ENCODE measurements at places on chromosomes 12 and 14.

DNA sequence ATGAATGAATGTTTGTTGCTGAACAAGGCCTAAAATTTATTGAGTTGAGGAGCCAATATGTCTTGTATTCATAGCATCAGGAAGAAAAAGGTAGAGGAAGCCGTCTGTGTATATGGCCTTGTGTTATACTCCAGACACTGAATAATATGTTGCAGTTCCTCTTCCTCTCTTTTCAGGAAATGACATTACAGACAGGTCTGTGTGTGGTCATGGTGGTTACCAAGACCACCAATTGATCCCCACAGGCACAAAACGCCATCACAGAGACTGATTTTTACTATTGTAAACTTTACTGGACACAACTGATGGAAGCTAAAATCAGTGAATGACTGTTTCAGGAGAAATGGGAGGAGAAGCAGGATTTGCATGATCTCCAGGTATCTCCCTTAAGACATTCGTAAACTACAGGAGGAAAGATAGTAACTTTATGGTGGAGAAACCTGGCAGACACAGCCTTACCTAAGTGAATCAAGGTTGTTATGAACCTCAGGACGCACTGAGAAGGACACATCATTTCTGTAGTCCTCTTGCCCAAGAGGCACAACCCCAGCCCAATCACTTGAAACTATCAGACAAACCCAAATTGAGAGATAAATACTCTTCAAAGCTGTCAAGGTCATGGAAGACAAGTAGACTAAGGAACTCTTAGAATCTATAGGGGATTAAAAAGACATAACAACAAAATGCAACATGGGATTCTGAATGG, 334.1 kb upstream of the RGS6 start:
- DNase-seq: no peak

- no peak for DNase-seq
Observed at GRCh38 chr12:45200491-45201043, 15.3 kb upstream of the ANO6 start.

DNA sequence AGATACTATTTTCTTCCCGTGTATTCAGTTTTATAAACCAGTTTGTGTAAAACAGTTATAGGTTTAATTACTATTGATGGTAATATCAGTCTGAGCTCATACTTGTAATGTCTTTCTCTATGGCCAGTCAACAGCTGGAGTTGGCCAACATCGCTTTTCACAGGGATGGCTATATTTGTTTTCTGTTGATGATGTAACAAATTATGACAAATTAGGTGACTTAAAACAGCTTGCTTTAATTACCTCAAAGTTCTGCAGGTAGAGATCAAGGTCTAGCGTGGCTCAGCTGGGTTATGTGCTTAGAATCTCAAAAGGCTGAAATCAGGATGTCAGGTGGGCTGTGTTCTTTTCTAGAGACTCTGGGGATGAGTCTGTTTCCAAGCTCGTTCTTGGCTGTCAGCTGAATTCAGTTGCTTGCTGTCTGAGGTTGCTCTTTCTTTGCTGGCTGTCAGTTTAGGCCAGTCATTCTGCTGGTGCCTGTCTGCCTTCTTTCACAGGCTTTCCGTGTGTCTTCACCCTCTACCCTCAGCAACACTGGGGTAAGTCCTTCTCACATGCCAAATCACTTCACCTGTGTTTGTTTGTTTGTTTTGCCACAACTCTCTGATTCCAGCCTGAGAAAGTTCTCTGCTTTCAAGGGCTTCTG, 370.2 kb upstream of the E2F7 start:
- DNase-seq: no peak

GRCh38 chr14:104099096-104100041, 13.9 kb downstream of the ASPG start:
- DNase-seq: no peak

- DNase-seq: peak; percentile 66
Observed at GRCh38 chr12:53097207-53097563, 282 bp upstream of the IGFBP6 start.

DNA sequence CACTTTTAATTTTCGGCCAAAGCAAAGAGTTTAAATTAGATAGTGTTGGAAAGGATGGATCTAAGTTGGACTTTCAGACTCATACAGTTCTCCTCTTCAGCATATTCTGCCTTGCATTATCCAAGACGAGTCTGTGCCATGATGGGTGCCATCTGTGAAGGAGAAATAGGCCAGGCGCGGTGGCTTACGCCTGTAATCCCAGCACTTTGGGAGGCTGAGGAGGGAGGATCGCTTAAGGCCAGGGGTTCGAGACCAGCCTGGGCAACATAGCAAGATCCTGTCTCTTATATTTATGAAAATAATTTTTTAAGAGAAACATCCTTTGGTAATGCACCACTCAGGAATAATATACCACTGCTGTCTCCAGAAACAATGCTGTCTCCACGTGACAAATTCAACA, 6.5 kb downstream of the AK7 start:
- no peak for DNase-seq

DNA sequence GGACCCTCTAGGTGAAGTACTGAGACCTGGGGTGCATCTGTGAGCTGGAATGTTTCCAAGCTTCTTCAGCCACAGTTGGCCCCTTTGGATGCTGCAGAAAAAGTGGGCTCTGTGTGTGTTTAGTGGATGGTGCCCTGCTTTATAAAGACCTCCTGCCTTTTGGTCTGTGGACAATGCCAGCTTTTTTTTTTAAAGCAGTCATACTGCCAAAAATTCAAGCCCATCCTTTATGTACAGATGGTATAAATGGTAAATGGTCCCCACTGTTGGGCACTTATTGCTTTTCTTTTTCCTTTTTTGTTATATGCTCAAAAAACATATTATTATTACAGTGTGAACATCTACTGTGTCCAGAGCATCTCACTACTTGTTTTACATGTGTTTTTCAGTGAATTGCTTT, 81.1 kb downstream of the SMOC1 start:
- DNase-seq: no peak

GRCh38 chr12:94149119-94149780, 873 bp downstream of the PLXNC1 start:
- DNase-seq: peak; percentile 75

- DNase-seq: peak; percentile 32
Observed at GRCh38 chr14:37116933-37117849, 55.2 kb downstream of the SLC25A21 start.

- no peak for DNase-seq
Observed at GRCh38 chr14:78130356-78130755, 39.8 kb upstream of the NRXN3 start.

GRCh38 chr12:92502417-92503028, 200.3 kb upstream of the PLEKHG7 start:
- DNase-seq: no peak

DNA sequence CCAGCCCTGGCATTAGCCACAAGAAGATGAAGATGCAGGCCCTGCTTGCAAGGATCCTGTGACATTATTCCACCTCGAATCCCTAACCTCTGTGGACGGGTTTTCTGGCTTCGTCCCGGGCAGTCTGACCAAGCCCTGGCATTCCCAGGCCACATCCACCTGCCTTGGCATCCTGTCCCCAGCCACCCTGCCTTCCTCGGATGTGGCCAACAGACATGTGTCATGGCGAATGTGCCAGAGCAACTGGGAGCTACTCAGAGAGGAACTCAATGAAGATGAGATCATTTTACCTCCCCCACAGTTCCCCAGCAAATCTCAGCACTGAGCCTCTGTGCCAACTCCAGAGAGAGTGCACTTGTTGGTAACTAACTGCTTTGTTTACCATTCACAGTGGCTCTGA, 33.5 kb upstream of the KCNA5 start:
- no peak for DNase-seq

GRCh38 chr14:30980980-30981379, 44.5 kb upstream of the AP4S1 start:
- no peak for DNase-seq

DNA sequence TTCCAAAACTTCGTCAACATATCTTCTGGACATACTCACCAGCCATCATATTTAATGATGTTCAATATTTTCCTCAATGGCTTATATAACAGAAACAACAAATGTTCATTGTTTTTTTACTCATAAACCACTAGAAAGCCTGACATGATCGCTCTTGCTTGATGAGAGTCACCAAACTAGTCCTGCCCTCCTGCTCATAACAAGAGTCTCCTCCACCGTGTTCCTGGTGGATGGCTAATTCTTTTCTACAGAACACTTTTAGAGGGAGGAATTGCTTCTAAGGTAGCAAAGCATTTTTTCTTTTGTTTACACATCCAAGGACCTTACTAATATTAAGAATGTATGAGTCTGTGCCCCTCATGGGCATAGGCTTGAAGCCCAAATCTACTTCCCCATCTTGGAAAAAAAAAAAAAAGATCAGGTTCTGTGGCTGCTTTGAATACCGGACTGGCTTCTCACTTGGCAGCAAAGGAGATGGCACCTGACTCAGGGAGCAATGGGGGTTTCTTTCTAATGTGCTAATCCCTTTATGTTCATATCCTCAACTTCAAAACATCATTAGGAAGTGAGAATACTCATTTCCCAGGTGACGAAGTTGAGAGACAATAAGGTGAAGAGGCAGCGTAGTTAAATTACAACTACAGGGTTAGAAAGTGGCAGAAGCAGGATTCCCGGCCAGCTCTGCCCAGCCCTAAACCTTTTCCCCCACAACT, 188.8 kb downstream of the EPS8 start:
- DNase-seq: no peak

- no peak for DNase-seq
Observed at GRCh38 chr12:113240395-113240794, 19.1 kb downstream of the TPCN1 start.

DNA sequence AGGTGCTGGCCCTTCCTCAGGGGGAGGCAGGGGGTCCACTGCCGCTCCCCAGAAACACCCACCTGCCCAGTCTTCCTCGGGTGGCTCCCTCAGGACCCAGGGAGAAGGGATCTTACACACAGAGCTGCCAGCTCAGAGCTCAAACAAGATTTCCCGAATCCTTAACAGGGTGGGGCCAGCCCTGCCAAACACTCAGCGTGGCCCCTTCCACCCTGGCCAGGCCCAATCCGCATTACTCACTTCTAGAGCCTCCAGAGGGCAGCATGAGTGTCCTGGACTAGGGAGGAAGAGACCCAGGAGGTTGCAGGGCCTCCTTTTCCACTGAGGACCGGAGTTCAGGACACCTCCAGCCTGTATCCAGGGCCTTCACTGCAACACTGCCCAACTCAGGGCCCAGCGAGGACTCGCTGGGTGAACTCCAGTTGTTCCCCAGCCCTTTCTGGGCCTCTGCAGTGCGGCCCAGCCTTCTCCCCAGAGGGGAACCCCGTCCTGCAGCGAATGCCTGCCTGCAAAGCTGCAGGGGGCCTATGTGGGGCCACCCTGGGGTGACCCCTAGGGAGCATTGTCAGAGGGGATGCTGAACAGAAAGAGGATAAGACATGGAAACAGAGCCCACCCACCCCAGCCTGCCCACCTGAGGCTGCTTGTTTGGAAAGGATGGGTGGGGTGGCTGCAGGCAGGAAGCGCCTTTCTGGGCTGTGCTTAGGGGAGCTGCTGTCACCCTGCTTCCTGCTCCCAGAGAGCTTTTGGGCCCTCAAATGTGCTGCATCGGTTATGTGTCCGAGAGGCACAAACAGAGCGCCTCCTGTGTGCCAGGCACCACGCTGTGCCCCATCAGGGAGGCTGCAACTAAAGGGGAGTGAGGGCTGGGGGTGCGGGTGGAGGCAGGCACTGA, 43.8 kb downstream of the CCNK start:
- peak; percentile 65 for DNase-seq

DNA sequence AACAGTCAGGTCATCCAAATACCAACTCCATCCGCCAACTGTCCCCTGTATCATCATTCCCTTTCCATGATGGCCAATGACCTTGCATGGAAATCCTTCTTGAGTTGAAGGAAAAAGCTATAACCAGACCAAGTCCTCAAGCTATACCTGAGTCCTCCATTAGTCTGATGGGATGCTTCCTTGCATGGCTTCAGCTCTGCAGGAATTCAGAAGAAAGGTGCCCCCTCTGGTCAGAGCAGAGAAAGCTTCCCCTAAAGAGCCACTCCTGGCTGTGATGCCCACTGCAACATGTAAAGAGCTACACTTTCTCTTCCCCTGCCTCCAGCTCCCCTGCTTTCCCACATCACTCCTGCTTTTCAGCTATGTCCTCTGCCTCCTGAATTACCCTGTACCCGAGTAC, 43.1 kb upstream of the FKBP4 start:
- peak; percentile 73 for DNase-seq

DNA sequence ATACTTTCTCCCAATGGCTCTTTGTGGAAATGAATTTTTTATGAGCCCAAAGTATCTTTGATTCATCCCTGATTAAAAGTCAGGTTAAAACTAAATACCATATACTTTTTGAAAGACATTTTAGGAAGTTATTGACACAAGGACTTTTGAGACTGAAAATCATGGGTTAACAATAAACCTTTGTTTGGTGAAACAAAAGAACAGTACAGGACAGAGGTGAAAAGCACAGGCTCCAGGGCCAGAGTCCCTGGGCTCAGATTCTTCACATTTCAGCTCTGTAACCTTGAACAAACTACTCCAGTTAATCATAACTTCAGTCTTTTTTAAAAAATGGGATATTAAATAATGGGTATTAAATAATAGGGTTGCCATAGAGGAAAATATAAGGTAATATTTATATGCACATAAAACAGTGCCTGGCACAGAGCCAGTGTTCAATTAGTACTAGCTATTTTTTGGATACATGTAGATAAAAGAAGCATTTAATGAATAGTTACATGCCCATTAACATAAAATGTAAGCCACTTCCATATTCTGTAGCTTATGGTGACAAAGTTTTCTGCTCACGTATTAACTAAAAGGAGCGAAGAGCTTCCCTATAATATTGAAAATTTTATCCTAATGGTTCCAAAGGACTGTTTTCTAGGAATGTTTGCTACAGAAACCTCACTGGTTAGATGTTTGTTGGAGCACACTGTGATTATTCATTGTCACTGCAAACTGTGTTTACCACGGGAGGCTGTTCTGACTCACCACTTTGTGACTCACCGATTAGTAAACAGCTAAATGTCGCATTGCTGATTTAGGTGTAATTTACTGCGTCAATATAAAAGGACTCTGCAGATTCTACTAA, 255.4 kb downstream of the DAD1 start:
- peak; percentile 34 for DNase-seq

DNA sequence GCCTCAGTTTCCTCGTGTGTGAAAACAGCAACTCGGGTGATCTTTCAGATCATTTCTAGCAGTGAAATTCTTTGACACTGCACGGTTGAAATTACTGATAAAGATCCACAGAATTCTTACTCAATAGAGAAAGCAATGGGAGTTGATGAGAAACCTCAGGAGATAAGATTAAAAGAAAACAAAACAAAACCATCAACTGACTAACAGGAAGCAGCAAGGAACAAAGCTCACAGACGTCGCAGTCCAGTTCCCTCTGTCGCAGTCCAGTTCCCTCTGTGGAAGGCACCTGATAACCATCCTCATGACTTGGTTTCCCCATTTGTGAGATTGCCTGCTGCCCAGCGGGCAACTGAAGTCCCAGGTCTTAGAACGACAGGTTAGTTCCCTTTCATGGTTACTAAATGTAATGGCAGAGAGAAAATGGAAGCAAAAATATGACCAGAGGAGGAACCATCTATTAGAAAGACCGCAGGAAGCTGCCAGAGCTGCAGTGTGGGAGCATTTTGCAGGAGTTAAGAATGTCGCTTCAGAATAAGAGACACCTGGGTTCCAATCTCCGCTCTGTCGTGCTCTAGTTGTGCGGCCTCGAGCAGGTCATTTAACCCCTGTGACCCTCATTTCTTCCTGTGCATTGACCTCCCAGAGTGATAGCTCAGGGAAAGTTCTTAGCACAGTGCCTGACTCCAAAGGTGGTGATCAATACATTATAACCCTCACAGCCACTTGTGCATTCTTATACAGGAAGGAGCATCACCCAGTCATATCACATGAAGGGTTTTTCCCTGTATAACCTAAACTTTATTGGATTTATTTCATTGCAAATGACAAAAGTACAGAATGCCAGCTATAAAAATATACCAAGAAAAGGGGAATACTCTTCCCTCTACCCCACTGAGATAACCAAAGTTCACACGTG, 5.1 kb upstream of the MED13L start:
- peak; percentile 21 for DNase-seq
